ENCODE measurements at places on chromosomes 12 and 14.

DNA sequence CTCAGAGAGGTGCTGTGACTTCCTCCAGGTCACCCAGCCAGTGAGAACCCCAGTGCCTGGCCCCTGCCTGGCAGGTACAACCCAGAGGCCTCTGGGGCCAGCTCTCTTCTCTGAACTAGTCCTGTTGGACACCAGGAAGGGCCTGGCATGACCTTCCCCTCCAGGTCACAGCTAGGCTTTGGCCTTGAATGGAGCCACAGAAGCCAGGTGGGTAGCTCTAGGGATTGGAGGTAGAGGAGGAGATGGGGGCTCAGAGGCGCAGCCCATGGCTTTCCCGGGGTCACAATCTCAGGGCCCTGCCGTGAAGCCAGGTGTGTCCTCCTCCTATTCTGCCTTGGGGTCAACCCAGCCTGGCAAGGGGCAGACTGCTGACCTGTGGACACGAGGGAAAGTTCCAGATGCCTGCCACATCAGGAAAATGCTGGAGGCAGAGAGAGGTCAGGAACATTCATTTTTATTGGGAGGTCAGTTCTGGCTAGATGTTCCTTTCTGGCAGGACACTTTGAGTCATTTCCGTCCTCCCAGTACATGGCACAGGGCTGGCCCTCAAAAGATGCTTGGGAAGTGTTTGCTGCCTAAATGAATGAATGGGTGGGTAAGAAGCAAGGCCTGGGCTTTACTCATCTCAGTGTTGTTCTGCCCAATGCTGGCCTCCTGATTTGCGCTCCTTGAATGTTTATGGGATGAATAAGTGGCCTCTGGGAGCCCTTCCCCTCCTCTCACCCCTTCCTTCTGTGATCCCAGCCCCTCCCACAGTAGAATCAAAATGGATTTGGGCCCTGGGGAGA, 25.4 kb downstream of the FAM222A start:
- DNase-seq, result no peak

DNA sequence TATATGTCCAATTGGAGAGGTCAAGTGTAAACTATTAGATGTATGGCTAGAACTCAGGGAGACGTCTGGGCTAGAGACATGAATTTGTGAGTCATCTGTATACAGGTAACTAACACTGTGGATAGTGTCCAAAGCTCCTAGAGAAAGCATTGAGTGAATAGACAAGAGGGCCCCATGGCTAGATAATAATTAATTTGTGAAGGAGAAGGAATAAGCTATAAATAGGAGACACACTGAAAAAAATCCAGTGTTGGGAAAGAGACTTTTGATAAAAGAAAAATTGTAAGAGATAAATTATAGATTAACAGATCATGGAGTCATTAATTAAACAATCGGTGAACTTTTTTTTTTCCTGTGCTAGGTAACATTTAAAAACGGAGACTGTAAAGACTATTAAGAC, 326.6 kb upstream of the PRICKLE1 start:
- DNase-seq, result no peak

- no peak for DNase-seq
These were observed 436.7 kb downstream of the DAD1 start for GRCh38 chr14:22152161-22152870.

GRCh38 chr12:102526656-102527055, 46.3 kb upstream of the IGF1 start:
- no peak for DNase-seq

GRCh38 chr12:65335021-65335714, 56.7 kb downstream of the MSRB3 start:
- DNase-seq, result peak; percentile 59

GRCh38 chr14:101397206-101397605, 164.1 kb upstream of the DIO3 start:
- DNase-seq, result no peak

DNA sequence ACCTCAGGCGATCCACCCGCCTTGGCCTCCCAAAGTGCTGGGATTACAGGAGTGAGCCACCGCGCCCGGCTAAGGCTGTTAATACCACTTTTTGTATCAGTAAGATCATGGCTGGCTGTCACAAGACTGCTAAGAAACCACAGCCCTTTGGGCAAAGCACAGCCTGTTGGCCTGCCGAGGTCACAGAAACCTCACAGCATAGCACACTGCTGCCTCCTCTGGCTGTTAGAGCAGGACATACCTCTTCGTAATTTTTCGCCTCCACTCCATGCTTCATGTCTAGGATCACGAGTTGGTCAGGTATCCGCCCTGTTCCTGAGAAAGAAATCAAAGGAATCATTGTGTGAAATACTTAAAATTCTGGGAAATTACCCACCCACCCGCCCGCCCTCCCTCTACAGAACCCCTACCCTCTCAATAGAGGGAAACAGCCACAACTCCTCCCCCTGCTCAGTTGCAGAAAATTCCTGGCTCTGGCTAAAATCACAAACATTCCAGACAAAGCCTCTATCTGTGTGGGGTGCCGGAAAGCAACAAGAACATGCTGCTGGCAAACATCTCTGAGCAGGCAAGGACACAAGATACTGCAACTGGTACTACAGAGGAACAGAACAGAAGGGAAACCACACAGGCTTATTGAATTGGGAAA, 20.7 kb upstream of the NEK9 start:
- DNase-seq, result peak; percentile 96

- DNase-seq, result peak; percentile 18
These were observed 22.9 kb upstream of the DHRS7 start for GRCh38 chr14:60188115-60188514.

DNA sequence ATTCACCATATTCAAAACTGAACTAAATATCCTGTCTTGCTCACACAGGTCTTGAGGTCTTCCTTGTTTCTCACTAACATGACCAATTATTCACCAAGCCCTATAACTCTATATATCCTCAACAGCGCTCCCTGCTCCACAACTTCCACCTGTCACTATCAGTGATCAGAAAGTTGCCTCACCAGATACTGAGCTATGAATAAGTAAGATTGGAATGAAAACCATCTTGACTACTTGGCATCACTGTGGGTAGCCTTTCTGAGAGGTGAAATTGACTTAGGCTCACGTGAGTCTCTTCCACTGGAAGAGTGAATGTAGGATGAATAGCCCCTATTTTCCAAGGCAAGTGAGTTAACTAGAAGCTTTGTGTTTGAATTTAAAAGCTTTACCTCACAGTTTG, 167.1 kb downstream of the PIK3C2G start:
- DNase-seq, result peak; percentile 6

DNA sequence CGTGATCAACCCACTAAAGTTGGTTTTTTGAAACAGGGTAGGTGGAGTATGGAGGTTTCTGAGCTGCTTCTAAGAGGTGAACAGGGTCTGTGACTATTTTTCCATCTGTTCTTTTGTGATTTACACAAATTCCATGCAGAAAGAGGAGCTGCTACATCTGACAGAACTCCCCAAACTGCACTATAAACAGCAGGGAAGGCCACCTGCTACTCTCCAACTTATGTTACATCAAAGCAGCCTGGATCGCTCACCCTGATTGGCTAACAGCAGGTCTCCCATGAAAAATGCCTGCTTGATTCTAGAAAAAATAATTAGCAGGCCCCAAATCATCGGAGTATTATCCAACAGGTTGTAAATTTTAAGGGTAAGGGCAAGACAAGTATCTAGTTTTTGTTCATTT, 282.9 kb upstream of the FLRT2 start:
- no peak for DNase-seq

GRCh38 chr12:51752234-51752889, 96.2 kb downstream of the FIGNL2 start:
- DNase-seq, result no peak

- DNase-seq, result no peak
These were observed 16.2 kb downstream of the LPCAT3 start for GRCh38 chr12:7001921-7002591.

- DNase-seq, result no peak
These were observed 32.1 kb downstream of the DNAI7 start for GRCh38 chr12:25162866-25163265.

GRCh38 chr12:113067987-113068935, 11.7 kb downstream of the DTX1 start:
- no peak for DNase-seq

DNA sequence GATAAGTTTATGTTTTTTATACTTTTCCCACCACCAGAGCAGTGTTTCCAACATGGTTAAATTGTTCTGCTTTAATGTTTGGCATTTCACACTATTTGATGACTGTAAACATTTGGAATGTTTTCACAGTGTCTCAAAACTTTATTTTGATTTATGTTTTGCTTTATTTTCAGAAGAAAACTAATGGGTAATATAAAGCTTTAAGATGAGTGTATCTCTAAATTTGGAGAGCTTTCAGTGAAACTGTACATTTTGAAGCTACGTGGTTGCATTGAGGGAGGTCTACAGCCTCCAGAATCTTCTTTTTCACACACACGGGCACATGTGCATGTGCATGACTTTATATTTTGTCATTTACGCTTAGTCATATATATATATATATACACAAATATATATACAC, 10.7 kb downstream of the BICD1 start:
- DNase-seq, result no peak

DNA sequence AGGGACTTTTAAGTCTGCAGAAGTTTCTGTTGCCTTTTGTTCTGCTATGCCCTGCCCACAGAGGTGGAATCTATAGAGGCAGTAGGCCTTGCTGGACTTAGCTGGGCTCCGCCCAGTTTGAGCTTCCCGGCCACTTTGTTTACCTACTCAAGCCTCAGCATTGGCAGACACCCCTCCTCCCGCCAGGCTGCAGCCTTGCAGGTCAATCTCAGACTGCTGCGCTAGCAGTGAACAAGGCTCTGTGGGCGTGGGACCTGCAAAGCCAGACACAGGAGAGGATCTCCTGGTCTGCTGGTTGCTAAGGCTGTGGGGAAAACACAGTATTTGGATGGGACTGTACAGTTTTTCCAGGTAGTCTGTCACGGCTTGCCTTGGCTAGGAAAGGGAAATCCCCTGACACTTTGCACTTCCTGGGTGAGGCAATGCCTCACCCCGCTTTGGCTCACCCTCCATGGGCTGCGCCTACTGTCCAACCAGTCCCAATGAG, 43.7 kb downstream of the CCDC59 start:
- no peak for DNase-seq

DNA sequence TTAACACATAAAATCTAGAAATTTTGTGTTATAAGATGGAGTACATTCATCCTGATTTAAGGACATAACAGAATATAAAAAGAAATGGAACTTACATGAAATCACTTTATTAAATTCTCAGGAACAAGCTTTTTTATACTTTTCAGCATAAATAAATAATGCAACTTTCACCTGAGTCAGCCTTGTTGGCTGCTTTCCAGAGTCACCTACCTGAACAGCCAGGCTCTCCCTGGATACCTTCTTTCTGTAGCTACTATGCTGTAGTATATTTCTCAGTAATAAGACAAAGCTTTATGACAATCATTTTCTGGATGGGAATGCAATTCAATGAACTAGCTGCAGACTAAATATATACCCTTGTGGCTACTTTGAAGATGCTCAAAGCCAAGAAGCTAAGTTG, 111.9 kb downstream of the NTS start:
- DNase-seq, result no peak

- DNase-seq, result no peak
These were observed 124.5 kb downstream of the PTPRO start for GRCh38 chr12:15446807-15447206.

DNA sequence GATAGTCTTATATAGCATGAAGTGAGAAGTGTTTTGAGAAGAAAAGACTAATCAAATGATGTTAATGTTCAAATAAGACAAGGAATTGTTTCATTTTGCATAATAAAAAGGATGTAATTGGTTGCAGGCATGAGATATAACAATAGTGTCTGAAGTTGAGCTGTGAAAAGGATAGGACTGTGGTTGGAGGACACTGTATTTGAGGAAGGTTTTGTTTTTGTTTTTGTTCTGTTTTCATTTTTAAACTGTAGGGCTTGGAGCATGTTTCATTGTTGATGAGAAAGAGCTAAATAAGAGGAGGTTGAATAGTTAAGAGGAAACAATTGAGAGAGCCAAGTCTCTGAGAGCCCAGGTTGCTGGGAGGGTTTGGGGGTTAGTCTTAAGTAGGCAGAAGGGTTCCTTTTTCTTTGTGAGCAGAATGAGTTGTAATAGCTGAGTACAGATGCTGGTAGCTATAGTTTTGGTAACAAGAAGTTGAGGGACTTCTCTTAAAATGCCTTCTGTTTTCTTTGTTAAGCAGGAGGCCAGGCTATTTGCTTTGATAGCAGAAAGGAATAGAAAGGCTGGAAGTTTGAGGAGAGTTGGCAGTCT, 58.4 kb downstream of the CCDC91 start:
- DNase-seq, result no peak

GRCh38 chr14:73820631-73821030, 31.0 kb upstream of the PTGR2 start:
- no peak for DNase-seq

- DNase-seq, result no peak
These were observed 10.9 kb downstream of the HDAC7 start for GRCh38 chr12:47808574-47809365.

DNA sequence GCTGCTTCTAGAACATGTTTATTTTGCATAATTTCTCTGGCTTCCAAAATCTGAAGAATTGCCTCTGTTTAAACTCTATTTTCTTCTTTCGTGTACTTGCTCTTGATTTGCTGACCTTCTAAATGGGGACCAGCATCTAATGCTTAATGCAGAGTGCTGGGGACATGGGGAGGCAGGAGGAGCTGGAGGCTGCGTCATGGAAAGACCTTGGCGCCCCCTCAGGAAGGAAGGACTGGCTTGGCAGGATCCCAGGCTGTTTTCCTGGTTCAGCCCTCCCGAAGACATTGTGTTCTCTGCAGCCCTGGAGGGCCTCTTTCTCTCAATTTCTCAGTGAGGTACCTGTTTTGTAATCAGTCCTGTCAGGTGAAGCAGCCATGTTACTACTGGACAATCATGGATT, 5.5 kb downstream of the PRKCH start:
- DNase-seq, result no peak

DNA sequence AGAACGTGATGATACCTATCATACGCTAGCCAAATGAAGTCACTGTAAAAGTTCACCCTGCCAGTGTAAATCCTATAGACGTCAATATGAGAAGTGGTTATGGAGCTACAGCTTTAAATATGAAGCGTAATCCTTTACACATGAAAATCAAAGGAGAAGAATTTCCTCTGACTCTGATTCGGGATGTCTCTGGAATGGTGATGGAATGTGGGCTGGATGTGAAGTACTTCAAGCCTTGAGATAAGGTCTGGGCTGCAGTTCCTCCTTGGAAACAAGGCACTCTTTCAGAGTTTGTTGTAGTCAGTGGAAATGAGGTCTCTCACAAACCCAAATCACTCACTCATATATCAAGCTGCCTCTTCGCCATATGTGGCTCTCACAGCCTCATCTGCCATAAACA, 53.1 kb upstream of the NAP1L1 start:
- no peak for DNase-seq

DNA sequence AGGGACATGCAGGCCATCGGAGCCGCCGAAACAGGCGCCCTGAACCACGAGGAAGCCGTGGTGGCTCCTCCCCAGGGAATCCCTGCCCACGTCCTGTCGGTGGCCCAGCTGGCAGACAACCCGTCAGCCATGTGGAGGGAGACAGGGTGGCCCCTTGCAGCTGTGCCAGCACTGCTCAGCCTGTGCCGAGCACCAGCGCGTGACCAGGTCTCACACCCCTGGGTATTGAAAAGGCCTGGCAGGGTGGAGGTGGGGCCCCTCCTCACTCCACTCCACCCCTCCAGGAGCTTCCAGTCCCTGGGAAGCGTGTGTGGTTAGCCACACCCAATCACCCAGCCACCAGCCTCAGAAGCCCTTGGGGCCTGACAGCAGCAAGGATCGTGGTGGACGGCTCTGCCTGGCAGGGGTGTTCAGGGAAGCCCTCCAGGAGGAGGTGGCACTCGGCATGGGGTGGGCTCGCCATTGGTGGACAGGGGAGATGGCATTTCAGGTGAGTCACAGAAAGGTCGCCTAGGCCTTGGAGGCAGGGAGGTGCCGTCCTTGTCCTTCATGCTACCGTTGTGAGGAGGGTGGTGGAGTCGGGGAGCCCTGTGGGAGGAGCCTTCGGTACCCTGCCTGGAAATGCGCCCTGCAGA, 12.3 kb upstream of the DLK1 start:
- DNase-seq, result no peak

Measured in COLO829 (cell line).